ENCODE measurements at places on chromosomes 5 and 9.

DNA sequence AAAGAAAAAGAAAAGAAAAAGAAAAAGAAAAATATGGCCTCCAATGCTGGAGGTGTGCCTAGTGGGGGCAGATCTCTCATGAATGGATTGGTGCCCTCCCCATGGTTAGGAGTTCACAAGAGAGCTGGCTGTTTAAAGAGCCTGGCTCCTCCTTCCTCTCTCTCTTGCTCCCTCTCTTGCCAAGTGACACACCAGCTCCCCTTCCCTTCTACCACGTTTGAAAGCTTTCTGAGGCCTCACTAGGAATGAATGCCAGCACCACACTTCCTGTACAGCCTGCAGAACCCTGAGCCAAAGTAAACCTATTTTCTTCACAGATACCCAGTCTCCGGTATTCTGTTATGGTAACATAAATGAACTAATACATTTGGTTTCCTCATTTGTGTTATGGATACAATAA is 14.4 kb upstream of the GALNT10 start:
- H3K36me3 ChIP-seq: no peaks in the 10 kb centered on the region
- no peak for DNase-seq
- no peak overlapping the region for H3K27ac ChIP-seq
- no peaks in the 10 kb centered on the region for H3K27me3 ChIP-seq

GRCh38 chr5:171966270-171966669 is 40.2 kb downstream of the FBXW11 start:
- no peaks in the 10 kb centered on the region for H3K36me3 ChIP-seq
- H3K4me3 ChIP-seq: no peak overlapping the region
- H3K27me3 ChIP-seq: no peaks in the 10 kb centered on the region

- no peak for DNase-seq
- peaks cover 2% of the 10 kb centered on the region for H3K4me1 ChIP-seq
- H3K27me3 ChIP-seq: no peaks in the 10 kb centered on the region
- no peak overlapping the region for H3K27ac ChIP-seq
- H3K4me3 ChIP-seq: no peak overlapping the region
These were observed 381.4 kb downstream of the ACTL7B start for GRCh38 chr9:108474356-108474755.

DNA sequence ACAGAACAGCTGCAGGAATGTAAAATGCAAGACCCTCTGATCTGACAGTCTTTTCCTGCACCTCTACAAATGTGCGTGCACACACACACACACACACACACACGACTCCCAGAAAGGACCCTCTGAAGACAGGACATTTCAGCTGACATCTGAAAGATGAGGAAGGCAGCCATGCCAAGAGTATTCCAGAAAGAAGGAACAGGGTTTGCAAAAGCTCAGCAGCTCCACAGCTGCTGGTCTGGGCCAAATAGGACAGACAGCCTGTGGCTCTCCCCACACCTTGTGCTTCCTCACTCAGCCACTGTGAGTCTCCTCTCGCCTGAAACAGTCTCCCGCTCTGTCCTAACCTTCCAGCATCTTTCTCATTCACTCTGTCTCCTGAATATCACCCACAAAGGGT is 189.0 kb downstream of the PALM2AKAP2 start:
- H3K4me3 ChIP-seq: no peak overlapping the region
- no peak for DNase-seq
- no peaks in the 10 kb centered on the region for H3K36me3 ChIP-seq
- H3K4me1 ChIP-seq: no peaks in the 10 kb centered on the region
- no peak overlapping the region for H3K27ac ChIP-seq

Measured in aorta (tissue), 5 donors.